RPMI7951 (cell line): ENCODE measurements at places on chromosomes 12 and 14.

GRCh38 chr12:89959179-89959578 is 250.5 kb upstream of the ATP2B1 start:
- DNase-seq: no peak

- no peak for DNase-seq
Measured at GRCh38 chr14:104036212-104036611, 49.3 kb upstream of the ASPG start.

- no peak for DNase-seq
Measured at GRCh38 chr12:49843411-49843810, 505 bp upstream of the BCDIN3D start.

GRCh38 chr14:51552768-51553404 is 98.8 kb upstream of the FRMD6 start:
- DNase-seq: no peak
